ENCODE measurements at places on chromosomes 5 and 9.
A peak's percentile ranks its signal among the peaks of the same experiment; 100 is the strongest.

- no peak for DNase-seq
Measured at GRCh38 chr9:123696476-123696875, 233.4 kb downstream of the DENND1A start.

GRCh38 chr5:96896806-96897205 lies 20.5 kb downstream of the ERAP2 start:
- no peak for DNase-seq

- DNase-seq = peak; percentile 19
Measured at GRCh38 chr9:27033815-27034403, 28.4 kb upstream of the LRRC19 start.

DNA sequence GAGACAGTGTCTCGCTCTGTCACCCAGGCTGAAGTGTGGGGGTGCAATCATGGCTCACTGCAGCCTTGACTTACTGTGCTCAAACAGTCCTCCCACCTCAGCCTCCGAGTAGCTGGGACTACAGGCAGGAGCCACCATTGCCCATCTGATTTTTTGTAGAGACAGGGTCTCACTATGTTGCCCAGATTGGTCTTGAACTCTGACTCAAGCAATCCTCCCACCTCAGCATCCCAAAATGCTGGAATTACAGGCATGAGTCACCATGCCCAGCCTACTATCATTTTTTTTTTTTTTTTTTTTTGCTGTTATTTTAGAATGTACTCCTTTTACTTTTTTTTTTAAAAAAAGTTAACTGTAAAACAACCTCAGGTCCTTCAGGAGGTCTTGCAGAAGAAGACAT lies 449.0 kb downstream of the CCDC171 start:
- DNase-seq = no peak

DNA sequence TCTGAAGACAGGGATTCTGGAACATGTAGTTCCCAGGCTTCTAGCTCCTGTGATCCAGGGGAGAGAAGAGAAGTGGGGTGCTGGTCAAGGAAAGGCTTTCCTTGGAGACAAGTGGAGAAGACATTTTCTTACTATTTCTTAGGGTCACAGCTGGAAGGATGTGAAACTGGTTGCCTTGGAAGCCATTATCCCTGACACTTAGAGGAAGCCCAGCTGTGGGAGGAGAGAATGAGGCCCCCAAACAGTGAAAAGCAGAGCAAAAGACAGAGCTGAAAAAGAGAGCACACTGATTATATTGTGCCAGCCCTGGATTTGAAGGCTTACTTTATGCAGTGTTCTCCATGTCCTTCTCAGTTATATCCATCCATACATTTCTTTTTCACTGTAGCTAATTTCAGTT lies 17.5 kb upstream of the SHB start:
- DNase-seq = no peak

GRCh38 chr5:1184481-1184880 lies 16.9 kb upstream of the SLC6A19 start:
- no peak for DNase-seq

DNA sequence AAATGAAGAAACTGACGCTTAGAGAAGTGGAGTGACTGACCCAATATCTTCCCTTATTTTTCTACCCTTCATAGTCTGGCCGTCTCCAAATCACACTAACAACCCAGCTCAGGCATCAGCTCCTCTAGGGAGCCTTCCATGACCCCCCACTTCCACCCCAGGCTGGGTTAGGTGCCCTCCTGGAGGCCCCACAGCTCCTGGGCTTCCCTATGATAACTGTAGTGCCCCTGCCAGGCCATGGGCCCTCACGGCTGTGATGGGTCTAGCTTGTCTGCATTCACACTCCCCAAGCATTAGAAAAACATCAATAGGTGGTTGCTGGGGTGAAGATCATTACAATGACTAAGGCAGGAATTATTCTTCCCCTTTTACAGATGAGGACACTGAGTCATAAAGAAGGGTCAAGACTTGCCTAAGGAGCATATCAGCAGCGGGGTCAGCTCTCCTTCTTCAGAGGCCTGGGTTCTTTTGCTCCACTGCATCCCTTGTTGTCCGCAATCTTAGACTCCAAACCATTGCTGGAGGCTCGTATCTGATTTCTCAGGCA lies 7.3 kb downstream of the CORO2A start:
- no peak for DNase-seq

GRCh38 chr5:153267506-153267905 lies 223.0 kb upstream of the GRIA1 start:
- no peak for DNase-seq

- no peak for DNase-seq
Measured at GRCh38 chr5:6424110-6424659, 24.5 kb upstream of the UBE2QL1 start.

- no peak for DNase-seq
Measured at GRCh38 chr9:85142496-85142911, 473.0 kb downstream of the NTRK2 start.

- DNase-seq = no peak
Measured at GRCh38 chr5:64794053-64794770, 25.5 kb downstream of the CWC27 start.

DNA sequence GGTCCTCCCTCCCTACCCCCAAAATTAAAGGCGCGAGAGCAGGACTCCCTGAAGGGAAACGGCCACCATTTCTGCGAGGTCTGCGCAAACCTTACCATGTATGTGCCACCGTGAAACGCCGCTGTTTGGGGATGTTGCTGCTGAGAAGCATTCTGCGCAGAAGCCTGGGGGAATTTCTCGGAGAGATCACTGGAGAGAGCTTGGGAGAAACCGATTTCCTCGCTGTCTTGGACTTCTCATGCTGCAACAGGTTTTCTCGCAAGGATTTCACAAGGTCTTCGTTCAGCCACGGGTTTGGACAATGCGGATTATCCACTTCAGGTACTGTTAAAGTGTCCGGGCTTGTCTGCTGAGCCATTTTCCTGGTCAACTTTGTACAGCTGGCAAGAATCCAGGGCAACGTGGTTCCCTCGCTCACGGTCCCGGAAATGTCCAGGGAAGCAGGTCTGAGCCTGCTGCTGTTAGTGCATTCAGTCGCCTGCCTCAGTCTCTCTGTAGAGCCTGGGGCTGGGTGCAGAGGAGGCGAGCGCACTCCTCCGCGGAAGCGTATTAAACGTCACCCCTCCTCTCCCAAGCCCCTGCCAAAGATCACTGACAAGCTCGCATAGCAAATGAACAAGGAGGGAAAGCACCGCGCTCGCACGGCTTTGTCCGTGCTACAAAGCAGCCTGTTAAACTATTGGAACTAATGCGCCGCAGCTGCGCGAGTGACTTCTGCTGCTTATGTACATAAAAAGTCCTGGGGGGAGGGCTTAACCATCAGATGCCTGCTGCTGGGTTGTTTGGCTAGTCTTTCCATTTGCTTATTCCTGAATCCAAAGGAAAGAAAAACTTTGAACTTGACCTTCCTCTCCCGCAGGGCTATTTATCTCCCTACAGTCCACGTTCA lies 125.1 kb downstream of the PDE4D start:
- DNase-seq = peak; percentile 12

GRCh38 chr5:134029156-134029555 lies 24.4 kb upstream of the VDAC1 start:
- DNase-seq = no peak

- DNase-seq = no peak
Measured at GRCh38 chr5:115348175-115348574, 51.7 kb upstream of the CCDC112 start.

DNA sequence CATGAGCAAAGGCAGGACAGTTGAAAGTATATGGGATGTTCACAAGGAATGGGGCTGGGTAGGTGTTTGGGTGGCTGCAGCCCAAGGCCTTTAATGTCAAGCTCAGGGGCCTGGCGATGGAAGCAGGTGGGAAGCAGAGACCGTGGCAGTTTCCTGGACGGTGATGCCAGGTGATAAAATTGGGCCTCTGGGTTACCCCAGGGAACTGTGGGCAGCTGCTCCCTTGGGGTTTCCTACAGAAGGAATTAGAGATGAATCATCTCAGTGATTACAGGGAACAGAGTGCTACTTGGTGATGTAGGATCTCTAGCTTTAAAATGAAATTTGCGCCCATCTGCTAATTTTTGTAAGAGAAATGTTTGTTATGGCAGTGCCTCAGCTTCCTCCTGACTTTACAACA lies 39.2 kb downstream of the TSTD2 start:
- DNase-seq = no peak

GRCh38 chr5:120449501-120449900 lies 14.6 kb upstream of the PRR16 start:
- no peak for DNase-seq

DNA sequence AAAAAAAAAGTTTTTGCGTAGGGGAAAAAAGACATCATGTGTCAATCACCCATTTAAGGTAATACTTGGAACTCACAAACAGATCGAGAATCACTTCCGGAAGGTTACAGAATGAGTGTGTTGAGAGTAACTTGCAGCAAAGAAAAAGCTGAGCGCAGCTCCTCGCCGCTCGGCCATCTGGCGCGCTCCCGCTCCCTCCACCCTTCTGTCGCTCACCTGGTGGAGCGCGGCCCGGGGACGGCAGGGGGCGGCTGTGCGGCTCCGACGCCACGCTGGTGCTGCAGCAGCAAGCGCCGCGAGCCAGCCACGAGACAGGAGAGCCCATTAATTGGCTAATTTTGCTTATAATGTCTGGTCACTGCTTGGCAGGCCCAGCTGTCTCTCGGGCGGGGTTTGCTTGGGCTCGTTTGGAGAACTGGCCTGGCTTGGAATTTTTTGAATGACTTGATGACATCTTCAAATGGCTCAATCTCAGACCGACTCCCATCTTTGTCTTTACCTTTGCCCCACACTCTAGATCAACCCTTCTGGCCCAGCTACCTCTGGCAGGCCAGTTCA lies 601.8 kb downstream of the CCDC171 start:
- DNase-seq = no peak

DNA sequence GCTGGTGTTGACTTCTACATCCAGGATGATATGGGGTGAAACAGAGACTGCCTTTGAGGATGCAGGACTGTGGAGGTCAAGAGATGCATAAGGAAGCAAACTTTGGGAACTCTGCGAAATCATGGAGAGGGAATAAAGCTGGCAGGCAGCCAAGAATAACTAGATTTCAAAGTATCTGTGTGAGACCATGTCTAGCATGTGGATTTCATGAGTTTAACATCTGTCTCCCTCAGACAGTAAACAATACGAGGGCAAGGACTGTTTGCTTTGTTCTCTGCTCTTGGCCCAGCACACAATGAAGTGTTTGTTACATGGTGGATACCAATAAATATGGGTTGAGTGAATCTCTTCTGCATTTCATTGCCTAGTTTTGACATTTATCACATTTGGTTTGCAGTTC lies 71.3 kb downstream of the RASEF start:
- DNase-seq = peak; percentile 17

- DNase-seq = peak; percentile 71
Measured at GRCh38 chr5:43602461-43603343, at the start of gene NNT. TSS of gene NNT (plus strand) at chr5:43603180. CDS start at chr5:43609196, 6,016 bp downstream.

- DNase-seq = no peak
Measured at GRCh38 chr9:117587263-117587662, 116.9 kb upstream of the TLR4 start.

- no peak for DNase-seq
Measured at GRCh38 chr5:168328814-168329213, 37.4 kb downstream of the WWC1 start.

DNA sequence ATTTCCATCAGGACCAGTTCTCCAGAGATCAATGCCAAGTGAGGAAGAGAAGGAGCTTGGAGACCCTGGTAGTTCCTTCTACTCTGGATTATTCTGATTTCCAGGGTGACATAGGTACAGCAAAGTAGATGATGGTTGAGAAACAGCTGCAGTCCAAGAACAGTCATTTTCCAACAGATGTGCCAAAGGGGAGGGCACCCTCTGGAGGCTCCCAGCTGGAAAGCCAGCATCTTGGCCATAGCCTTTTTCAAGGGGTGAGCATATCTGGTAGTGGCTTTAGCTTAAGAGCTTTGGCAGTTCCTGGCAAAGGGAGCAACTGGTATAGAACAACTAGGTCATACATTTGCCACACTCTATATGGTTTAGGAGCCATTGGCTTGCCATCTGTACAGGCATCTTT lies 492.7 kb downstream of the RASEF start:
- no peak for DNase-seq

- DNase-seq = no peak
Measured at GRCh38 chr9:96867079-96867804, 12.9 kb upstream of the ZNF782 start.

DNA sequence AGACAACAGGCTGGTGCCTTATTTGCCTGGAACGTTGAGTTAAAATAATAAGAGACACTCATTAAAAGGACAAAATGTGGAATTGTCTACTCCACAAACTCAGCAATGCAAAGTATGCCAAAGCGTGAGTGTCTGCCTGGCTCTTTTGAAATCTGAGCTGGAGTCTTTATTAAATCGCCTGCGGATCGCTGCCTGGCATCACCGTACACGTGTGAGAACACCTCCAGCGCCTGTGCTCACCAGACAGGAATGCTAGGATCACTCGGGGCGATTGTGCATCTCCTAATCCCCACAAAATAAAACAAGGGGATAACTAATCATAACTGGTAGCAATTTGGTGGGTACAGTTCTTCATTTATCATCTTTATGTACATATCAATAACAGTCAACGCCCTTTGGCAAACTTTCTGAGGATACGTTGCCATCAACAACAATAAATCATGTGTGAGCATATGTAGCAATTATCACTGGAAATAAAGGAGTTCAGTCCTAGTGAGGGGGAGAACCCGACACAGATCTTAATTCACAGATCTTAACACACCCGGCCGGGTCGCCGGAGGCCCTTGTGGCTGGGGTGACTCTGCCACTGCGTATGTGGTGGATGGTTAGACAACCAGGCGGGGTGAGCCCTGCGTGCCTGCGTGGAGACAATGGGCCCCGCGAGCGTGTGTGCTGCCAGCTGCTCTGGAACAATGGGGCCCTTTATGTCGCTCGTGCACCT lies 284.9 kb upstream of the IRX1 start:
- peak; percentile 53 for DNase-seq

GRCh38 chr9:89139455-89139854 lies 39.2 kb downstream of the SHC3 start:
- DNase-seq = no peak

DNA sequence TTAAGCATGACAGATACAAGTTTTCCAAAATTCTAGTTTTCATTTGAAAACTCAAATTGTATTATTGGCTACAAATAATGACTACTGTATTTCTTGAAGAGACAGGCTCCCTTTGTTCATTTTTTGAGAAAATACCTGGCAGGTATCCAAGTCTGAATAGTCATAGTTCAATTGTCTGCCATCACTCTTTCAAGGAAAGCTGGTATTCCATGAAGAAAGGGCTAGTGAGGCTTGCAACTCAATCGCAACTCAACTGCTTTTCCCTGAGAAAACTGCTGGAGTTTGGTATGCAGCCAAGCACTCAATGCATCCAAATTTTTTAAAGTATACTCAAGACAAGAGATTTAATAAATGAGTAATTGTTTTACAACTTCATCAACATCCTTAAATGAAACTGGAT lies 61.4 kb upstream of the TRIO start:
- no peak for DNase-seq

- no peak for DNase-seq
Measured at GRCh38 chr5:154260224-154260927, 69.8 kb downstream of the GALNT10 start.

DNA sequence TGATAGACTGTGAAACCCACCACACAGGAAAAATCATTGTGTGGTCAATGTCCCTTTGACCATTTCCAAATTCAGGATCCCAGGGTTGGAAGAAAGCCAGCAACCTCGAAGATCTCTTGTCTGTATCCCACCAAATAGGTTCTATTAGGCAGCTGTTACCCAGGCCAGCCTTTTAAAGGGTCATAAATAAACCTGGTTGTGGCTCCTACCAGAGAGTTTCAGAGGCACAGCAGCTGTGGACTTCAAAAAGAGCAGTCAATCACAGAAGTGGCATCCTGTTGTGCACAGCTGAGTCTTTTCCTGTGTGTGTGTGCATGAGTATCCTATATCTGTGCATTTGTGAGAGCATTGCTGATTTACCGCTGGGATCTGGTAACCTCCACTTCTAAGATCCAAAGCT lies 23.7 kb upstream of the OR2S2 start:
- DNase-seq = no peak

GRCh38 chr9:77982581-77983319 lies 48.9 kb downstream of the GNAQ start:
- no peak for DNase-seq

Data from hippocampal formation (tissue), 2 donors.